Stimulated activated CD8-positive, alpha-beta memory T cell treated with anti-CD3 and anti-CD28 coated beads, Interleukin-4, amount 100 ng/mL, for 24 hours (primary cell): ENCODE measurements at places on chromosomes 4 and X.

DNA sequence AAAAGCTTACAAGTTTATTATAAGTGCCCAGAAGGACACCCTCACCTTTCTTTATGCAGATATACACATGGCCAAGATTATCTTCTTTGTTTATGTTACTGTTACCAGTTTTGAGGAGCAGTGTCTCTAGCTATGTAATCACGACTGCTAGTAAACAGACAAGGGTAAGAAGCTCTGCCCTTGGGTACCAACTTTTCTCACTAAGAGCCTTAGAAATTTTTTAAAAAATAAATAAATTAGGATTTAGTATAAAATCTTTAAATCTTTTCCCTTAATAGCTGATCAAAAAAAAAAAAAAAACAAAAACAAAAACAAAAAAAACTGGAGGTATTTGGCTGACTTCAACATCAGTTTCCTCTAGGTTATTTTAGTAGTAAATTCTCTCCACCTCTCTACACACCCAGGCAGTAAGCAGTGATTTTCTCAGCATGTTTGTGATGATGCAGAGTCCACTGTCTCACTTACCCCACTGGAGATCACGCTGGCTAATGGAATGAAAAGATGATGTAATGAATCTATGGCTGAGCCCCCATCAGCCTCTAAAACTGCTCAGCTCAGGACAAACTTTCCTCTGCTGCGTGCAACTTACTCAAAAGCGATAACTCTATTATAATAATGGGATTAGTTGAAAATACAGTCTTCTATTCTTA, 125.9 kb downstream of the FRYL start:
- DNase-seq: no peak

GRCh38 chr4:151718984-151719955, 41.5 kb downstream of the GATB start:
- DNase-seq: no peak

DNA sequence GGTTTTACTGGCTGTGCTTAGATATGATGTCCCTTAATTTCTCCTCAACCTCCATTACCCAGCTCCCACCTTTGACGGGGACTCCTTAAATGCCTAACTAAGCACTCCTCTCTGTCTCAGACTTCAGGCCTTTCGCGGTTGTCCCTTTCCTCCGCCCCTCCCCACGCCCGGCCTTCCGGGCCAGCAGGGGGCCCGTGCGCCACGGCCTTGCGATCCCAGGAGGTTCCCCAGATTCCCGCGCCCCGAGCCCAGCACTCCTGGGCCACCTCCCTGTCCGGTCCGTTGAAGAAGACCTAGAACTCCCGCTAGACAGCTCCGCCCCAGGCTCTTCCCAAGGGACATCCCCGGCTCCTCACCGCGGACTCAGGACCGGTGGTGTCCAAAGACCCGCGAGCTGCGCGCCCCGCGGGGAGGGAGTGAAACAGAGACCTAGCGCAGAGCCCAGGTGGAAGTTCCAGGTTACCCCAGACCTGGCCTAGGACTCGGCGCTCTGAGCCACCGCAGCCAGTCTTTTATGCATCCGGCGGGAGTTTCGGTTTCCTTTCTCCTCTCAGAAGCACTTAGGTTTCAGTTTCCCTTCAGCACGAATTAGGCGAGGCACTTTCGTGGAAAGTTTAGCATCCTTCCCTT, at the start of gene DDX60:
Gene DDX60, minus strand, starts transcription at position 487 of the 630 bp plus-strand sequence. CDS start 7,493 bp downstream, outside the sequence.
- peak; percentile 64 for DNase-seq

GRCh38 chrX:81336455-81337152, 134.7 kb downstream of the SH3BGRL start:
- no peak for DNase-seq

DNA sequence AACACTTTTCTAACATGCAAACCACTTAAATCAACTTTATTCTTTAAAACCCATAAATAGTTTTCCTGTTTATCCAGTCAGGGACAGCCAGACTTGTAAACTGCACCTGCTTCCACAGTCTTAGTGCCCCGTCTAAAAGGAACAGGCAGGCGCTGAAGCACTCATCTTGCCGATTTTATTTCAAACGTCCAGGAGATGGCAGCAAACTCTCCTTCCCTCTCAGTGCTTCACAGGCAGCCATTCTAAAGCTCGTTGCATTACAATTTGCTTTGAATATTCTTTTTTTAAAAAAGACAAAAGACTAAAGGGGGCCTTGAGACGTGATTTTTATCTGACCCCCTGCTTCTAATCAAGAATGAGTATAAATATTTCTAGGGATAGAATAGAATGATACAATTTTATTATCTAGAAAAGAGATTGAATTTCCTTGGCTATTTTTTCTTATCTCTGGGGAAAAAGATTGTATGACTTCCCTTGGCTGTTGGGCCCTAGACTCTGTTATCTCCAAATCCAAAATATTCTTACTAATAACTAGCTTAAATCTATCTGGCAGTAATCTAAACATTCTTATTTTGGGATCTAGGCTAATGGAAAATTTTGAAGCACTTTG, 93.6 kb upstream of the MYOZ2 start:
- DNase-seq: peak; percentile 7

- DNase-seq: no peak
Measured at GRCh38 chrX:274904-275475, 6.2 kb upstream of the PLCXD1 start.

GRCh38 chr4:189185810-189186432, 754.8 kb upstream of the FRG1 start:
- no peak for DNase-seq

- DNase-seq: no peak
Measured at GRCh38 chrX:34900691-34901090, 41.9 kb upstream of the FAM47B start.

- DNase-seq: no peak
Measured at GRCh38 chr4:172657081-172657480, 511.5 kb upstream of the GALNT7 start.

DNA sequence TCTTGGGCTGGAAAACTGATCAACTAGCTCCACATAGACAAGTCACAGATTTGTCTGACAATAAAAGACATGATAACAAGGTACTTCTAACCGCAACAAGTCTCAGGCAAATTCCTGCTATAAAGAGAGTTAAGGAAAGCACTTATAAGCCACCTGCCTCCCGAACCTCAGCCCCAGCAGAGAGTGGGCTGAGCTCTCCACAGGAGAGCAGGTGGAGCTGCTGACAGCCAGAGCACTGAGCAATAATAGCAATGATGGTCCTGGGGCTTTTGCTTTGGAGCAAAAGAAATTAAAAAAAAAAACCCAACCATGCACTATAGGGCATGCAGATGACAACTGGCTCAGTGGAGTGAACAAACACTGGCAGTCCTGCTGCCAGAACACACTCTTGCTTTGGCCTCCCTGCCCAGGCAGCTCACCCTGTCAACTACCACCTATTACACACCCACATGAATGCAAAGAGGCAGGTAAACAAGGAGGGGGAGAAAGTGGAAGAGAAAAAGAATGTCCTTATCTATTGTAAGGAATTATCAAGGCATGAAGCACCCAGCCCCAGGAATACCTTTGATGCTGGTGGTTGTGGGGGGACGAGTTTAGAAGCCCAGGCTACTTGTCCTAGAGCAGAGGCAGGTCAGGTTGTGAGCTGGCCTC, 135.8 kb upstream of the DGKK start:
- DNase-seq: no peak

- no peak for DNase-seq
Measured at GRCh38 chr4:121758925-121759568, 5.9 kb downstream of the SMIM43 start.

DNA sequence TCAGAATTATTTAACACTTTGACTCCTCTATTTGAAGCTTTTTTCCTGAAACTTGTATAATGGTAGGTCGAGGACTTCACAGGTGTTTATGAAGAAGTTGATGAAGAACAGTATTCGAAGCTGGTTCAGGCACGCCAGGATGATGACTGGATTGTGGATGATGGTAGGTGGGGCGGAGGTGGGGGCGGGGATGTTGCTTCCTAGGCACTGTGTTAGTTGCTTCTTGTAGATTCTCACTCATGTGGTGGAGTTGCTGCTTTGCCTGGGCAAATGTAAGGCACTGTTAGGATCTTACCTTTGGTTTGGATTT, 9.4 kb downstream of the POLA1 start:
- no peak for DNase-seq

DNA sequence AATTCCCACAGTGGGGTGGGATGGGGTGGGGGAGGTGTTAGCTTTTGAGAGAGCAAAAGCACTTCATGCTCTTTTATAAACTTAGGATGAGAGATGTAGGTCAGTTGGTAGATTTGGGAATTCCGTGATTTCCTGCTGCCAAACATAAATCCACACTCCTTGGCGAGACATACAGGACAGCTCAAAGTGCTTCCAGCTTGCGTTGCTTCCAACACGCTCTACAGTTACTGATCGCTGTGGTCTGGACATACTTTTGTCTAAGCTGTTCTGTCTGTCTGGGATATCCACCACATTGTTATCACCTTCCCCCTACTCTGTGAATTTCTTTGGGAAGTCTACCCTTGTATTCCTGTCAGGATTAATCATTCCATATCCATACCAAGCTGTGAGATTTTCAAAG, 117.5 kb downstream of the RAPGEF2 start:
- DNase-seq: no peak

DNA sequence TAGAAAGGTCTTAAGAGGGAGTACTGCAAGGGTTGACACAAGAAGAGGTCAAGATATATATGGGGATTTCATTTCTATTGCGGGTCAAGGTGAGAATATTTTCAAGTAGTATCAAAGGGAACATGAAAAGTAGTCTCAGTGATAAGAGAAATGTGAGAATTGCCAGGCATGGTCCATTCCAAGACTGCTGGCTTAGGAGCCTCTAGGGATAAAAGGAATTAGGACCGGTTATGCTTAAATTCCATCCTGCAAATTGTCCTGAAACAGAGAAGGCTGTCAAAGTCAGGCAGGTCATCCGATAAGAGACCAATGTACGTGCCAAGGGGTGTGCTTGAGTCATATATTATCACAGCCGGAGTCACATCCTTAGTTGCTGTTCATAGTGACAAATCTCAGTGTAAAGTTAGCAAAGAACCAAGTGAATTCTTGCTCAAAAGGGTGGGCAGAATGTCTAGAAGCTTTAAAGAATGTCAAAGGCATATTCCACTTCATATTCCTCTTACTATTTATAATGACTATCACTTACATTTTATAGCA, 133.6 kb downstream of the CBLL2 start:
- no peak for DNase-seq

- no peak for DNase-seq
Measured at GRCh38 chr4:184960505-184960971, 57.8 kb upstream of the HELT start.

DNA sequence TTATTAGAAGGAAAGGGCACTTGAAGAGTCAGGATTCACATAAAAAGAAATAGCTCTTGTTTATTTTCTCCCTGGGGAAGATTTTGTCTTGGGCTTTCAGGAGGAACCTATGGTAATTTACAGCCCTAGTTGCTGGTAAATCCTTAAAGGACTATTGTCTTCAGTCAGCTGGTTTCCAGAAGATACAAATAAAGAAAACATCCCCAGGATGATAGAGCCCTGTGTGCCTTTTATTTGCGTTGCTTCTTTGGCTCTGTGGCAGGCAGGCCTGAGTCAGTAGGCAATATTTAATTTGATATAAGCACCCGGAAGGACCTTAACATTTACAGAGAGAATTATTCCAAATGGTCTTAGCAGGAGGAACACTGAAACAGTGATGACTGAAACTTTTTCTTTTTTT, 131.0 kb upstream of the SLC34A2 start:
- DNase-seq: no peak

DNA sequence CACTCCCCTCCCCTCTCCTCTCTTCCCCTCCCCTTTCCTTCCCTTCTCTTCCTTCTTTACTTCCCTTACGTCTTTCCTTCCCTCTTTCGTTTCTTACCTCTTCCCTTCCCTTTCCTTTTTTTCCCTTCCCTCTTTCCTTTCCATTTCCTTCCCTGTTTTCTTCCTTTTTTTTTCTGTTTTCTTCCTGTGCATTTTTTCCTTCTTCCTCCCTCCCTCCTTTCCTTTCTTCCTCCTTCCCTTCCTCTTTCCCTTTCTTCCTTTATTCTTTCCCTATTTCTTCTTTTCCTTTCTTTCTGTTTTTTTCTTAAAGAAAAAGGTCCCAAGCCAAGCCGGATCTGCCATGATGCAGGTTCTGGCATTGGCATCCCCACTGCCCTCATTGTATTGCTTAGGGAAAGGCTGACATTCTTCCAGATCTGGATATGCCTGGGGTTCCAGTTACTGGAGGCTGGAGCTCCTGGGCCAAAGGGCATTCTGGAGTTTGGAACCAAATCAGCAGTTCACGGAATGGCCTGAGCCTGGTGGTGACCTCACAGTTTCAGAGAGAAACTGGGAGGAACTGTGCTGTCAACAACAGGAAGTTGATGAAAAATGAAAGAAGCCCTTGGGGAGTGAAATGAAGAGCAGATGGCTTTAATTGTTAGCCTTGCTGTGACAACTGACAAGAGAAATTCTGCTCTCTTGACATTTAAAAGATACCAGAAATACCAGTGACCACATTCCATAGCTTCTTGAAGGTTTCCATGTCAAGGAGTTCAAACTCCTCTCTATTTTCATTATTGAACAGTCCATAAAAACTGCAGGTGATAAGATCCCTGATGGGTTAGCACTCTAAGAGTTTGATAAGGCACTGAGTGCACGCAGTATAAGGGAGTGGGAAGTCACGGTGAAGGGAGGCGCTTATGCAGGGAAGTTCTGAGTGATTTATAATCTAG, 622.1 kb downstream of the SPRY1 start:
- no peak for DNase-seq

- no peak for DNase-seq
Measured at GRCh38 chrX:87583679-87584078, 66.1 kb downstream of the KLHL4 start.

DNA sequence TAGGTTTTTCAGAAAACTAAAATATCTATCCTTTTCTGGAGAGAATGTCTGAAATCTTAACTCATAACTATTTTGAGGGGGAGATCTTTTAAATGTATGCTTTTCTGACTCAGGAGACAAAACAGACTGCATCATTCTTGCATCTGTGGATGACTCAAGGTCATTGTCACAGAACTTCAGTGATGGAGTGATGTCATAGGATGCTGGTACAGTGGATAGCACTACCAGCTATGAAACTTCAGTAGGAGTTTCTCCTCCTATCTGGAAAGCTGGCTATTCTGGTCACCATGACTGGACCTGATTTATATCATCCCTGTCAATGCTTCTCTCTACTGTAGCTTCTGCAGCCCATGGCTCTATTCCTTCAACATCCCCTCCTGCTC, 50.3 kb downstream of the PARM1 start:
- no peak for DNase-seq

DNA sequence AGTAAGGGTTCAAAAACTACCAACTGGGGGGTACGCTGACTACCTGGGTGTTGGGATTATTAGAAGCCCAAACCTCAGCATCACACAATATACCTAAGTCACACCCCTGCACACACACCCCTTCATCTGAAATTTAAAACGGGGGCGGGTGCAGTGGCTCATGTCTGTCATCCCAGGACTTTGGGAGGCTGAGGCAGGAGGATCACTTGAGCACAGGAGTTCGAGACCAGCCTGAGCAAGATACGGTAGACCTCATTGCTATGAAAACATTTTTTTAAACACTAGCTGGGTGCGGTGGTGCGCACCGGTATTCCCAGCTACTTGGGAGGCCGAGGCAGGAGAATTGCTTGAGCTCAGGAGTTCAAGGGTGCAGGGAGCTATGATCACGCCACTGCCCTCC, 331.0 kb downstream of the ASMT start:
- no peak for DNase-seq
